ENCODE measurements at places on chromosomes 5 and 9.

- no peak for DNase-seq
Measured at GRCh38 chr9:91921371-91921770, 28.7 kb downstream of the ROR2 start.

- DNase-seq = no peak
Measured at GRCh38 chr9:91315191-91315590, 46.5 kb downstream of the AUH start.

- no peak for DNase-seq
Measured at GRCh38 chr9:133372144-133372543, 3.7 kb downstream of the SURF4 start.

- DNase-seq = no peak
Measured at GRCh38 chr5:2138896-2139295, 256.2 kb upstream of the IRX4 start.

GRCh38 chr5:81239613-81240012, 6.5 kb downstream of the CKMT2 start:
- no peak for DNase-seq

Data from cortex of kidney (tissue), 1 donor.